Activated T-helper 2 cell treated with anti-CD3 and anti-CD28 coated beads, Interferon-gamma antibody, Interleukin-2, Interleukin-4, amounts not matched to agents 10 μg/mL and 5 μg/mL and 100 μg/mL, durations not matched to agents 14 hours and 24 hours and 36 hours (primary cell): ENCODE measurements at places on chromosomes 6 and 20. TPM values are rescaled to one million over a fixed set of nuclear protein-coding genes. Genes with fewer than 3 reads are reported as not detected.
A peak's percentile ranks its signal among the peaks of the same experiment; 100 is the strongest.

DNA sequence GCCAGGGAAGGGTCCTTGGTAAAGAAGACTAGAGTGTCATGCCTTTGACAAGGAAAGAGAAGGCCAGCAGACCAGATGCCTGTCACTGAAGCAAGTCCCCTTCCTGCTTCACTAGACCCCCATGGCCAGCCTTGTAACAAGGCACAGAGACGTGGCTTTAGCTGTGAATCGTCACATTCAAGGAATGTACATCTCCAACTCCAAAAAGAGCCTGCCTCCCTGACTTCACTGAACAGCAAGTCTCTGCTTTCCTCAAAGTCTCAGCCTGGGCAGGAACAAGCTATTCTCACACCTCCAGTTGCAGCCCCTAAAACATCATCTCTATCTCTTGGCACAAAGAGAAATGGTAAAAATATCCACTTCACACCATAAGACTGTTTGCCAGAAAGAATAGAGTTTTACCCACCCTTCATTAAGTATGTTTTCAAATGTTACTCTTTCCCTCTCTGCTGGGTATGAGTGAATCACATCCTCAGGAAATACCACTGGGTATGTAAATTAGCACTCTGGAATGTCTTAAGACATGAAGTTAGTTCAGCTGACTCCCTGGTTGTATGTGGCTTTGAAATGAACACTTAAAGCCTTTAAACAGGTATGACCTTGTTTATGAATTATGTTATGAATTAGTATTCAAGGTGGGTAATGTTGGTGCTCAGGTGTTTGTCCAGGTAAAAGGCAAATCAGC, 46.4 kb upstream of the NT5E start:
- DNase-seq, result no peak
- H3K4me3 ChIP-seq, result no peak overlapping the region
- no peaks in the 10 kb centered on the region for H3K36me3 ChIP-seq
- H3K27ac ChIP-seq, result no peak overlapping the region
- H3K4me1 ChIP-seq, result peaks cover 58% of the 10 kb centered on the region

DNA sequence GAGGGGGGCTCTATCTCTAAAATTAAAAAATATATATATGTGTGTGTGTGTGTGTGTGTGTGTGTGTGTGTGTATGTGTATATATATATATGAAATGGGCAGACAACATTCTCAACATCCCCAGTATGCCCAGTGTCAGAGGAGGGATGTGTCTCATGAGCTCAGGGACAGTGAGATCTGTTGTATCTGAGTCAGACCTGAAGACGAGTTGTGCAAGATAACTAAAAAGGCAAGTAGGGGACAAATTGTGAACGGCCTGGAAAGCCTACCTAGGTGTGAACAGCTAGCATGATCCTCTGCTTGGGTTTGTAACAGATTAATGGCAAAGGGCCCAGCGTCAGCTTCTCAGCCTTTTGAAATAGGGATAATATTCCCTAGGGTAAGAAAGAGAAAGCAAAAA, 124.3 kb downstream of the FAXC start:
- no peaks in the 10 kb centered on the region for H3K4me1 ChIP-seq
- no peak for DNase-seq
- no peaks in the 10 kb centered on the region for H3K36me3 ChIP-seq

DNA sequence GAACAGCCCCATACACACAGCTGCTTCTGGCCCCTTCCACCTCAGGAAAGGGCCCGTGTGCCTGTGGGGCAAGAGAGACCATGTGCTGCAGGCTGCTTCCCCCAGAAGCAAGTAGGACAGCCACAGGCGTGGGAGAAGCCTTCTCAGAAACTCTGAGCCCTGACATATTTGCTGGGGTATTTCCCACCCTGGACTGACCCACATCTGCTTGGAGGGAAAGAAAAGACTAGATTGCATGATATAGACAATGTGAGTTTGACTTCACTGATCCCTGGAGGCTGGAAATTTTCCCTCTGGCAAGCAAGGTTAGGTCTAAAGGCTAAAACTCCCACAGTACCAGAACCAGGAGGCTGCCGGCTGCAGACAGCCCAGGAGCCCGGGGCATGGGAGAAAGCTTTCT, 213.3 kb upstream of the SSTR4 start:
- H3K4me3 ChIP-seq, result no peak overlapping the region
- H3K27me3 ChIP-seq, result no peaks in the 10 kb centered on the region
- DNase-seq, result no peak
- no peaks in the 10 kb centered on the region for H3K4me1 ChIP-seq
- H3K36me3 ChIP-seq, result no peaks in the 10 kb centered on the region
- no peak overlapping the region for H3K27ac ChIP-seq

- no peak overlapping the region for H3K4me3 ChIP-seq
- no peak overlapping the region for H3K27ac ChIP-seq
- no peaks in the 10 kb centered on the region for H3K36me3 ChIP-seq
- no peaks in the 10 kb centered on the region for H3K27me3 ChIP-seq
- no peak for DNase-seq
Measured at GRCh38 chr6:88143421-88144157, 22.6 kb downstream of the CNR1 start.

GRCh38 chr6:154370545-154370944, 13.9 kb upstream of the IPCEF1 start:
- no peak overlapping the region for H3K4me3 ChIP-seq
- no peak overlapping the region for H3K27ac ChIP-seq
- DNase-seq, result no peak
- peaks cover 2% of the 10 kb centered on the region for H3K4me1 ChIP-seq

- no peak overlapping the region for H3K4me3 ChIP-seq
- no peaks in the 10 kb centered on the region for H3K27me3 ChIP-seq
- H3K4me1 ChIP-seq, result no peaks in the 10 kb centered on the region
- DNase-seq, result no peak
- no peak overlapping the region for H3K27ac ChIP-seq
Measured at GRCh38 chr6:97195117-97195516, 87.9 kb downstream of the MMS22L start.

GRCh38 chr6:43515808-43516207, 918 bp downstream of the YIPF3 start:
- H3K4me1 ChIP-seq, result peaks cover 19% of the 10 kb centered on the region
- H3K36me3 ChIP-seq, result peaks cover 46% of the 10 kb centered on the region
- no peak for DNase-seq
- no peaks in the 10 kb centered on the region for H3K27me3 ChIP-seq
- H3K27ac ChIP-seq, result no peak overlapping the region
- H3K4me3 ChIP-seq, result no peak overlapping the region

DNA sequence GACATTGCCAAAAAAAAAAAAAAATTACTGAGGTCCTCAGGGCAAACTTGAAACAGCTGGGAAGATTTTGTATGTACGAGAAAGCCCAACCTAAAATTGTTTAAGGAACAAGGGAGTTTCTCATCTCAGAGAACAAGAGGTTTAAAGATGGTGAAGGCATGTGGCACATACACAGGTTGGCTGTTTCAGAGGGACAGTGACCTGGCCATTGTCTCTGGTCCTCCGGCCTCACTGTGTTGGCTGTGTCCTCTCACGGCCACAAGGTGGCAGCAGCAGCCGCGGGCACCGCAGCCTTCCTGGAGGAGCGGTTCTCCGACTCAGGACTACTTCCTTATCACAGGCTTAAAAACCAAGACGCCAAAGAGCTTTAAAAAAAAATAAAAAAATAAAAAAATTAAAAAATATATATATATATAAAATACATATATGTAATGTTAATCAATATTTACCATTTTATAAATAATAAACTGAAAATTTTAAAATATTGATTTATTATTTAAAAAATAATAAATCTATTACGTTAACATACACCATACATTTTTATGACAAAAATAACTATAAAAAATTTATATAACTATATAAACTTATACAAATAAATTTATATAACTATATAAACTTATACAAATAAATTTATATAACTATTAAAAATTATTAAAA, 52.8 kb downstream of the GTF2H5 start:
- peak; percentile 61 for DNase-seq
- H3K27ac ChIP-seq, result no peak overlapping the region
- no peak overlapping the region for H3K4me3 ChIP-seq
- H3K4me1 ChIP-seq, result no peaks in the 10 kb centered on the region
- no peaks in the 10 kb centered on the region for H3K27me3 ChIP-seq

- peaks cover 8% of the 10 kb centered on the region for H3K4me1 ChIP-seq
- no peak overlapping the region for H3K4me3 ChIP-seq
- H3K27ac ChIP-seq, result no peak overlapping the region
- peaks cover 47% of the 10 kb centered on the region for H3K36me3 ChIP-seq
- no peak for DNase-seq
Measured at GRCh38 chr6:7235712-7236305, 77.2 kb downstream of the SSR1 start.

- H3K36me3 ChIP-seq, result no peaks in the 10 kb centered on the region
- peaks cover 23% of the 10 kb centered on the region for H3K4me1 ChIP-seq
- H3K27ac ChIP-seq, result peak overlapping the region; percentile 65
- peak; percentile 14 for DNase-seq
- no peak overlapping the region for H3K4me3 ChIP-seq
Measured at GRCh38 chr6:118768904-118769325, 117.5 kb upstream of the CEP85L start.

DNA sequence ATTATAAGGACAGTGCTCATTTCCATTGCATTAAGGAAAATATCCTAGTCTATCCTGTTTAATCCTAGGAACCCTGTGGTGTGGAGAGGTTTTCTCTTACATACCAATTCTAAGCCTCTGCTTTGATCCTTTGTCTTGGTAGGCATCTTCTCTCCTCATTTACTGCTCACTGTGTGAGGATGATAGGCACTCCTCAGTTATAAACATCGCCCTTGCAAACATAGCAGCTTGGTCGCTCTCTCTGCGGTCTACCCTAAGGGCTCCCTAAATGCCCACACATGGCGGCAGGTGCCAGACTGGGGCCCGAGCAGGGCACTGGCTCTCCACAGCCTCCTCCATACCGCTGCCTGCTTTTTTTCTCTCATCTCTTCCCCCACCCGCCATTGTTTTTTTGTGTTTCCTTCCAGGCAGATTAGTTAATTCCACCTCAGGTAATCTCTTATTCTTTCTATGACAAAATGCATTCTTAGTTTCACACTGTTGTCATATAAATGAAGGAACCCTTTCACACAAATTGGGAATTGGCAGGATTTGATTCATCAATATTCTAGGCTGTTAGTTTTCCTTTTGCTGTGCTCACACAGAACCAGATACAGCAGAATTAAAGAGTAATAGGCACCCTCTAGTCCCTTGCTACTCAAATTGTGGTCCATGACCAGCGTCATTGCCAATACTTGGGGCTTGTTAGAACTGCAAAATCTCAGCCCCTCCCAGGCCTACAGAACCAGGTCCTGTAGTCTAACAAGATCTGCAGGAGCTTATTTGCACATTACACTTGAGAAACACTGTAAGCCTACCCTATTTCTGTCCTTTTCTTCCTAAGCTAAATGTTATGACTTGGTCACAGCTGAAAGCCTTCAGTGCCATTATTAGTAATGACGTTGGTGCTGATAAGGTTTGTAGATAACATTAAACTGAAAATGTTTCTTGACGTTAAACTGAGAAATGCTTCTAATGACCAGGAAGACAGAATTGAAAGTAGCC, 36.3 kb downstream of the CARMIL1 start:
- no peaks in the 10 kb centered on the region for H3K27me3 ChIP-seq
- H3K4me1 ChIP-seq, result no peaks in the 10 kb centered on the region
- no peak overlapping the region for H3K27ac ChIP-seq

DNA sequence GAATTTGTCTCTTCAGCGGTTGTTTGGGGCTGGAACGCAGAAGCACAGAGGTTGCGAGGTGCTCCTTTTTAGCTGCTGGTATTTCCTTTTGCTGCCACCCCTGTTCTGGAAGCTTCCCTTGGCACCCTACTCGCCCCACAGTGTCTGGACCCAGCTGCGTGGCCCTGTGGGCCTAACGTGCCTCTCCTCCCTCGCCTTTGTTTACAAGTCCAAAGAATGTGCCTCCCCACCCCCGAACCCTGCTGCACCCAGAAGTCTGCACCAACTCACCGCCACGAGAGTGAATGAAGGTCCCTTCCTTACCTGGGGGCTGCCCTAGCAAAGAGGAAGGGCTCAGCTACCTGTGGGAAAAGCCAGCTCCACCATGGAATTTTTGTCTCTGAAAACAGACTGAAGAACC, 139.7 kb upstream of the RPS6KA2 start:
- H3K4me3 ChIP-seq, result no peak overlapping the region
- H3K36me3 ChIP-seq, result no peaks in the 10 kb centered on the region
- H3K27ac ChIP-seq, result no peak overlapping the region
- peaks cover 45% of the 10 kb centered on the region for H3K27me3 ChIP-seq
- no peak for DNase-seq
- H3K4me1 ChIP-seq, result peaks cover 2% of the 10 kb centered on the region

DNA sequence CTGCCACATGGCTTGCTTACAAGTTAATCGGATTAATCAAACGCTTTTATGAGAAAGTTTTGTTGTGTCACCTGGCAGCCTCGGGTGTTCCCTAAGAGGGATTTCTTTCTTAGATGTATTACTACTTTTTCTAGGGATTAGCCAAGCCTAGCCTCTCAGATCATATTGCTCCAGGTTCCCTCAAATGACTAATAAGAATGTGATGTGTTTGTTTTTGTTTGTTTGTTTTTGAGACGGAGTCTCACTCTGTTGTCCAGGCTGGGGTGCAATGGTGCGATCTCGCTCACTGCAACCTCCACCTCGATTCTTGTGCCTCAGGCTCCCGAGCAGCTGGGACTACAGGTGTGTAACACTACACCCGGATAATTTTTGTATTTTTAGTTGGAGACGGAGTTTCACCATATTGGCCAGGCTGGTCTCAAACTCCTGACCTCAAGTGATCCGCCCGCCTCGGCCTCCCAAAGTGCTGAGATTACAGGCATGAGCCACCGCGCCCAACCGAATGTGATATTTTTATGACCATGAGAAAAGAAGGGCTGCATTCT, 977 bp downstream of the HMGN4 start:
- peaks cover 43% of the 10 kb centered on the region for H3K36me3 ChIP-seq
- H3K27ac ChIP-seq, result peak overlapping the region; percentile 96
- H3K4me3 ChIP-seq, result peak overlapping the region; percentile 90
- H3K27me3 ChIP-seq, result no peaks in the 10 kb centered on the region

The OPRL1 gene
- 0.32 and 0.41 TPM in 2 replicates for total RNA-seq

The PNLDC1 gene
- 0.32 and 0.74 TPM in 2 replicates for total RNA-seq

The SIRPB2 gene
- not detected in 2 replicates for total RNA-seq

The CGA gene
- 0.44 and 0.59 TPM in 2 replicates for total RNA-seq

The KHDC1L gene
- total RNA-seq, result 0.32 TPM in 1 of 2 replicates, not detected in the other

The BPIFA1 gene
- not detected in 2 replicates for total RNA-seq

The PSORS1C1 gene
- not detected in 2 replicates for total RNA-seq
